ENCODE measurements at places on chromosomes 2 and 18. TPM values are rescaled to one million over a fixed set of nuclear protein-coding genes. Genes with fewer than 3 reads are reported as not detected.

The NETO1 gene
- not detected for total RNA-seq

The XIRP2 gene
- 0.20 TPM for total RNA-seq

The ELOA2 gene
- total RNA-seq, result not detected

The KCMF1 gene
- 52.4 TPM for total RNA-seq

The ACTR1B gene
- total RNA-seq, result 58.9 TPM

The STAT4 gene
- not detected for total RNA-seq

The AMMECR1L gene
- total RNA-seq, result 10.9 TPM

The CCBE1 gene
- total RNA-seq, result 3.5 TPM

Measured in mammary microvascular endothelial cell (primary cell).